ENCODE measurements at places on chromosomes 1 and 21.

GRCh38 chr1:12621346-12622335 lies 3.6 kb upstream of the DHRS3 start:
- DNase-seq, result no peak

DNA sequence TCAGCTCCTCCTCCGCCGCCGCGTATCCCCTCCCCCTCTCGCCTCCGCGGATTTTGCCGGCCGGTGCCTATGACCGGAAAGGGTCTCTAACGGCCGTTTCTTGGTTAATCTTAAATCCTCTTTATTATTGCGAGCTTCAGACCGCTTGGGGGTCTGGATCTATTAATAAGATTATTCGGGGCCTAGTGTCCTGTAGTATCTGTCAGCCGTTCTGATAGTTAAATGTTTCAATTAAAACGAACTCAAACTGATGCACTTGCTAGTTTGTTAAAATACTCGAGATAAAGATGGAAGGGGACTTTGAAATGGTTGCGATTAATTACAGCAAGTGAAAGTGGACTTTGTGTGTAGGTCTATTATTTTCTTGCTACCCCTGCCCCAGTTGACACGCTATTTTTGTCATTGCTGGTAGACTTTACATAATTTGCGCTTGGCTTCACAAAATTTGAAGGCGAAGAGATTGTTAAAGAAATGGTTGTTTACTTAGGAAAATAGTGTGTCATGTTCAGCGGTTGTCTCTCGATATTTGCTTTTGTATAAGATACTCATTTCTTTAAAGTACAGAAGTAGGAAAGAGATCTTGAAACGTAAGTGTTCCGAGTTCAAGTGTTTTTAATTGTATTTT lies 779 bp downstream of the SON start:
- DNase-seq, result no peak

DNA sequence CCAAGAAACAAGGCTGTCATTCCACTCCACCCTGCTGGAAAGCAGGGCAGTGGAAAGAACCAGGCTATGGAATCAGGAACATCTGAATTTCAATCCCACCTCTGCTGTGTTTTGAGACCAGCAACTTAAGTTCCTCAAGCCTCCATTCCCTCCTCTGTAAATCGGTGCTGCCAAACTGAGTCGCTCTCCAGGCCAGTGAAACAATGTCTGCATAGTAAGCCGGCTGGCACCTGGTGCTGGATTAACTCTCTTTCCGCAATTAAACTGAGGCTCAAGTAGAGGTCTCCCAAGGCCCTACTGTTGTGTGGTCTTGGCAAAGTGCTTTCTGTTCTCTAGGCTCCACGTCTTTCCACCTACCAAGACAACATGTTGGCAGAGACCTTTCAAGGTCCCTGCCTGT lies 65.3 kb downstream of the SSBP3 start:
- no peak for DNase-seq

DNA sequence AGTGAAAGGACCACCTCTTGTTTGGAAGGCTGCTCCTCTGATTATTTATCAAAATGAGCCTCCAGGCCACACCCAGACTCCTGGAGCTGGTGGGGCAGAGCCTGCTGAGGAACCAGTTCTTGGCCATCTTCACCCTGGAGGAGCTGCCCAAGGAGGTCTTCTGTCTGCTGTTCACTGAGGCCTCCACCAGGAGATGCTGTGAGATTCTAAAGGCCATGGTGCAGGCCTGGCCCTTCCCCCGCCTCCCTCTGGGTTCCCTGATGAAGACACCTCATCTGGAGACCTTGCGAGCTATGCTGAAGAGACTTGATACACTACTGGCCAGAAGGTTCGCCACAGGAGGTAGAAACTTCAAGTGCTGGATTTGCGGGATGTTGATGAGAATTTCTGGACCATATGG lies 61.7 kb upstream of the GJA8 start:
- no peak for DNase-seq

- DNase-seq, result no peak
Measured at GRCh38 chr21:26812173-26812572, 33.0 kb downstream of the ADAMTS1 start.

DNA sequence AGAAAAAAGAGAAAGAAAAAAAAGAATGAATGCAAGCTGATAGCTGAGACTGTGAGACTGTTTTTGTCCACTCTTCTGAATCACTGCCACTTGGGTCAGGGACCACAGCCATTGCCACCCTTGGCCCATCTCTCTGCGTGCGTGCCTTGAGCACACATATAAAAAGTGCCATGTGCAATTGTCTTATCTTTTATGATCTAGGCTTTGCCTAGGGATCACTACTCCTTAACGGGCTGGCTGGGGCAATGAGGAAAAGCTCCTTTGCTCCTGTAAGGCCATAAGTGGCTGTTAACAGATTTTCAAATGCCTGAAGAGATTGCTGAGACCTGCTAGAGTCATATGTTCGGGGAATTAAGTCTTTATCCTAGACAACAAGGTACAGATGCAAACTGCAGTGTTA lies 8.2 kb downstream of the SPATA46 start:
- no peak for DNase-seq

- DNase-seq, result no peak
Measured at GRCh38 chr1:91791103-91791502, 94.8 kb downstream of the TGFBR3 start.

DNA sequence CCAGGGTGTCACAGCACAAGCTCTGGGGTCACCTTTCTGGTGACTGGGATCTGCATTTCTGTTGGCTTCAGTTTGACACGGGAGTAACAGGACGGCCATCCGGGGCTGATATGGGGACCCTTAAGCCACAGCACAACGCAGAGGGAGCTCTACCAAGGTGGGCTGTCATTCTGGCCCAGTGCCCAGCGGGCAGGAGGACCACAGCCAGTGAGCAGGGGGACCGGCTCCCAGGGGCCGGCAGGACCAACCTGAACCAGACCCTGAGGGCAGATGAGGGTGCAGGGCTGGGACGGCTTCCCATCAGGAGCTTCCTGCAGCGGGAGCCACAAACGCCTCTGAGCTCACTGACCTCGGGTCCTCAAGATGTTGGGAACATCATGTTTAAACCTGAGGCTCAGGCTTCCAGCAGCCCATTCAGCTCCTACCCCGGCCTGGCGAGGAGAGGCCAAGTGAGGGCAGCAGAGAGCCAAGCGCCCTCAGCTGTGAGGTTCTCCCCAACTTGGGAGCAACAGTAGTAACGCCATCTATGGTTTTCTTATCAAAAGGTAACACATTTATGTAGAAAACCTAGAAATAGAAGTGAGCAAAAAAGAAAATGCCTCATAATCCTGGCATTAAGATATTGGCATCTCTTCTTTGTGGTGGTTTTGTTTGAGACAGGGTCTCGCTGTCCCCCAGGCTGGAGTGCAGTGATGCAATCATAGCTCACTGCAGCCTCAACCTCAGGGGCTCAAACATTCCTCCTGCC lies 26.8 kb downstream of the TMEM201 start:
- DNase-seq, result peak; percentile 36

- DNase-seq, result no peak
Measured at GRCh38 chr1:21523297-21523813, 14.1 kb downstream of the ALPL start.

DNA sequence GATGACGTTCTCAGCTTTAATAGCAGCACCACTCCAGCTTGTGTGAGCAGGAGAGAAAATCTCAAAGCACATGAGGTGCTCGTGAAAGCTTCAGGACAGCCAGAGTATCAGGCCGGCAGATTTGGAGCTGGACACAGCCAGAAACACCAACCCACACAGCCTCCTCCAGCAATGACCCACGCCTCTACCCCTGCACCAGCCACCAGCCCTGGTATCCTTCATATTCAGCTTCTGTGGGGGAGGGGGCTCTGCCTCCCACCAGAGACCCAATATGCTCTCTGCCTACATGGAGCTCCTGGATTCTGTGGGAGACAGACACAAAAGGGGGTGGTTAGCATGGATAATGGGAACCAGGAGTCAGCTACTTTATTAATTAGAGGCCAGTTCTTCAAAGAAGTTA lies 133.6 kb upstream of the FMN2 start:
- no peak for DNase-seq

DNA sequence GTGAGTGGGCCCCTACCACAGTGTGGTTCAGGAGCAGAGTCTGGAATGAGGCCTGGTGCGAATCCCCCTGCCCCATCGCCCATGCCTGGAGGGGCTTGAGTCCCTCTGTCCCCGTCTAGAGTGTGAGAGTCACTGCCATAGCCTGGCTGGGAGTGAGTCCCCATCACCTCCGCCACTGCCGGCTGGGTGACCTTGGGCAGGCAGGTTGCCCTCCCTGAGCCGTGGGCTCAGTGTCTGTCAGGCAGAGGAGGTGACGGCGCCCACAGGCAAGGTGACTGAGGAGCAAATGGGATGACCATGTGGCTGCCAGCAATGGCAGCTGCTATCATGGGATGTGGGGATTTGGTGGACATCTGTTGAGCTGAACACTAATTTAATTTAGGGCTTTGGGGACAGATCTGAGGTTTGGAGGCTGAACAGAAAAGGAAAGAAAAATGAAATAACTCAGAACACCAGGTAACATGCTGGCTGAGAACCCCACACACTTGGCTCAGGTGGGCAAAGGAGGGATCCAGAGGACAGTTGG lies 38.1 kb upstream of the GPR153 start:
- DNase-seq, result no peak

DNA sequence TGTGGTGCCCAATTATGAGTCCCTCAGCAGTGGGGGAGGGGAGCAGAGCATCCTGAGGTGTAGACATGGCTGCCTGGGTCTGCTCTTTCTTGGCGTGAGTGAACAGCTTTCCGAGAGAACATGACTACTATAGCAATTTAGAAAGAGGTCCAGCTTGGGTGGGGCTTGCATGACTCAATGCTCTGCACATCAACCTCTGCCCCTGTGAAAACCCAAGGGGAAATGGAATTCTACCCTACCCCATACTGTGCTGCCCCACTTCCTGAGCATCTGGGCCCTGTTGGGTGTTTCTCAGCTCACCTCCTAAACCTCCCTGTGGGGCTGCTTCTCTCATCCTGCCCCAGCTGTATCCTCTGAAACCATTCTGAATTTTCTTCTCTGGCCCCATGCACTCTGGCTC lies 8.2 kb upstream of the AZIN2 start:
- no peak for DNase-seq

- DNase-seq, result no peak
Measured at GRCh38 chr1:208423526-208423925, 179.3 kb upstream of the PLXNA2 start.

GRCh38 chr1:64834734-64835133 lies 89.9 kb downstream of the RAVER2 start:
- DNase-seq, result no peak

- no peak for DNase-seq
Measured at GRCh38 chr1:235297579-235297978, 30.4 kb downstream of the ARID4B start.

DNA sequence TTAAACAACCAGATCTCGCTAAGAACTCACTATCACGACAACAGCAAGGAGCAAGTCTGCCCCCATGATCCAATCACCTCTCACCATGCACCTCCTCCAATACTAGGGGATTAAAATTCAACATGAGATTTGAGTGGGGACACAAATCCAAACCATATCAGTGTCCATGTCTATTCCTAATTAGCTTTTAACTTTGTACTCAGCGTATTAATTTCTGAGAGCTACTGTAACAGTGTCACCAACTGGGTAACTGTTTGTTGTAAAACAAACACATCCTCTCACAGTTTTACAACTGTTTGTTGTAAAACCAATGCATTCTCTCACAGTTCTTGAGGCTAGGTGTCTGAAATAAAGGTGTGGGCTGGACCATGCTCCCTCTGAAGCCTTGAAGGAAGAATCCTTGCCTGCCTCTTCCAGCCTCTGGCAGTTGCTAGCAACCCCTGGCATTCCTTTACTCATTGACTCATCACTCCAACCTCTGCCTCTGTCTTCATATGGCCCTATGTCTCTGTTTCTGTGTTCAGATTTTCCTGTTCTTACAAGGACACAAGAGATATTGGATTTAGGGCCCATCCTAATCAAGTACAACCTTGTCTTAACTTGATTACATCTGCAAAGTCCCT lies 121.2 kb downstream of the LTN1 start:
- DNase-seq, result no peak

GRCh38 chr1:56774067-56774609 lies 45.1 kb downstream of the FYB2 start:
- DNase-seq, result no peak

- DNase-seq, result no peak
Measured at GRCh38 chr1:156213644-156213966, 798 bp downstream of the PMF1 start.

DNA sequence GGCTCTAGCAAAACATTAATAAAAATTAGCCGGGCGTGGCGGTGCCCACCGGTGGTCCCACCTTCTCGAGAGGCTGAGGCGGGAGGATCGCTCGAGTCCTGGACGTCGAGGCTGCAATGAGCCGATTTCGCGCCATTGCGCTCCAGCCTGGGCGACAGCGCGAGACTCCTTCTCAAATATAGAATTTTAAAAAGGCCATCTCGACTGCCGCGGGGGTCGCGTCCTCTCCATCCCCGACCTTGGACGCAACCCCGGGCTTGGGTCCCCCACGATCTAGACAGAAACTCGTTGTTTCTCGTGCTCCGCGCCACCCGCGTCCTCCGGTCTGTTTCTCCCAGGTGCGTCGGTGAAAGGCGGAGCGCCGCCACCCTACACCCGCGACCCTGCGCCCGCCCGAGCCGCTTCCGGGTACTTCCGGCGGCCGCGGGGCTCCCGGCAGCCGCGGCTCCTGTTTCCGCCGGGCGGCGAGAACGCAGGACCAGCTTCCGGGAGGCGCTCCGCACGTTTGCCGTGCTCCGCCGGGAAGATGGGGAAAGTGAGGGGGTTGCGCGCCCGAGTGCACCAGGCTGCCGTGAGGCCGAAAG lies at the start of gene SLX9:
Gene SLX9 (plus strand): TSS at position 498 of the 584 bp plus-strand sequence. CDS start 29 bp downstream, at position 527.
- peak; percentile 76 for DNase-seq

- no peak for DNase-seq
Measured at GRCh38 chr1:96256130-96256790, 465.3 kb upstream of the PTBP2 start.

DNA sequence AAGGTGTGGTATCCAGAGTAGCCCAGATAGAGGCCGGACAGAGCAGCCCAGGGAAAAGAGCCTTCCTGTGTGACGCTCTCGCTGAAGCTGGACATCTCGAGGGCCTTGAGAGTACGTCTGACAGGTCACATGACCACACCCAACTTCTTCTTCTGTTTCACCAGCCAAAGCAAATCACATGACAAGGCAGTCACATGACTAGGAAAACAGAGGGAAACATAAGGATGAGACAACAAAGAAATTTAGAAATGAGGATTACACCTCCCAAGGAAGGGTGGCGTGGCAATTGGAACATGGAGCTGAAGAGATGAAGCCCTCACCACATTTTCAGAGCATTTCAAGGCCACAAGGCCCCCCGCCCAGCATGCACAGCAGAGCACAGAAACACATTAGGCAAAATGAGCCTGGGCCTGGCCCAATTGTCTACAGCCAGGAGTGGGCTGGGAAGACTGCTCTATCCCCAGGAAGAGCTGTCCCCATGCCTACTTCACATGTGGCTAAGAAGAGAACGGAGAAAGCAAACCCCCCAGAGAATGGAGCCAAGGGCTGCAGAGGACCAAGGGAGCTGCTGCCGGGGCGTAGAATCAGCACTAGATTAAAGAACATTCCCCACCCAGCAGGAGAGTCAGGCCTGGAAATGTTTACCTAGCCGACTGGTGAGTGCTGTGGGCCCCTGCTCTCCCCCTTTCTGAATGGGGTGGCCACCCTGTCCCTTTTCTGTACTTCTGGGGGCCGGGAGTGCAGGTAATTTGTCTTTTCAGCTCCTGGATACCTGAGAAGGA lies 305.1 kb downstream of the NPHP4 start:
- DNase-seq, result no peak

All from activated effector memory CD4-positive, alpha-beta T cell treated with Interleukin-2 at 50 U/mL for 16 hours (primary cell).